Stimulated activated CD4-positive, alpha-beta T cell treated with anti-CD3 and anti-CD28 coated beads, Interleukin-1b, Interleukin-23, amount 100 ng/mL, for 24 hours (primary cell): ENCODE measurements at places on chromosomes 4 and X.

GRCh38 chr4:53535567-53535966 lies 55.7 kb downstream of the LNX1 start:
- no peak for DNase-seq

- DNase-seq, result no peak
Measured at GRCh38 chr4:155903453-155903852, at the start of gene TDO2. Gene TDO2, plus strand, starts transcription at chr4:155903696. Its CDS starts 63 bp downstream, at chr4:155903759.

- no peak for DNase-seq
Measured at GRCh38 chr4:128155231-128155855, 94.2 kb downstream of the LARP1B start.

DNA sequence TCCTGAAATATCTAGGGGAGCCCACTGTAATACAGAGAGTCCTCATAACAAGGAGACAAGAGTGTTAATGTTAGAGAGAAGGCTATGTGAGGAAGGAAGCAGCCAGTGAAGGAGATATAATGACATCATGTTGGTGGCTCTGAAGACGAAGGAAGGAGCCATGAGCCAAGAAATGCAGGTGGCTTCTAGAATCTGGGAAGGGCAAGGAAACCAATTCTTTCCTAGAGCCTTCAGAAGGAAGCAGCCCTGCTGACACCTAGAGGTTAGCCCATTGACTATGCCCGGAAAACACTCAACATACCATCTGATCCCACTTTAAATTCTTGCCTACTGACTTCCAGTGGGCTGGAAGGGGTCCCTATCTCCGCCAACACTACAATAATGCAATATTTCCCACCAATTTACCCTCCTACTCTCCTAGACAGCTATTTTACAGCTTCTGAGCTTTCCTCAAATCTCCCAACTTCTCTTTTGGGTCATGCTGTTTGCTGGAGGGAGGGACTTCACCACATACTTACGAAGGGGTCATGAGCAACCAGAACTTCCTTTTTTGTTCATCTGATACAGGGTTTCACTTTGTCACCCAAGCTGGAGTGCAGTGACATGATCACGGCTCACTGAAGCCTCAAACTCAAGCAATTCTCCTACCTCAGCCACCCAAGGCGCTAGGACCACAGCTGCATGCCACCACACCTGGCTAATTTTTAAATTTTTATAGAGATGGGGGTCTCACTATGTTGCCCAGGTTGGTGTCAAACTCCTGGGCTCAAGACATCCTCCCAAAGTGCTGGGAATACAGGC lies 25.2 kb upstream of the G3BP2 start:
- DNase-seq, result no peak

- no peak for DNase-seq
Measured at GRCh38 chr4:107834241-107834794, 9.6 kb downstream of the SGMS2 start.

DNA sequence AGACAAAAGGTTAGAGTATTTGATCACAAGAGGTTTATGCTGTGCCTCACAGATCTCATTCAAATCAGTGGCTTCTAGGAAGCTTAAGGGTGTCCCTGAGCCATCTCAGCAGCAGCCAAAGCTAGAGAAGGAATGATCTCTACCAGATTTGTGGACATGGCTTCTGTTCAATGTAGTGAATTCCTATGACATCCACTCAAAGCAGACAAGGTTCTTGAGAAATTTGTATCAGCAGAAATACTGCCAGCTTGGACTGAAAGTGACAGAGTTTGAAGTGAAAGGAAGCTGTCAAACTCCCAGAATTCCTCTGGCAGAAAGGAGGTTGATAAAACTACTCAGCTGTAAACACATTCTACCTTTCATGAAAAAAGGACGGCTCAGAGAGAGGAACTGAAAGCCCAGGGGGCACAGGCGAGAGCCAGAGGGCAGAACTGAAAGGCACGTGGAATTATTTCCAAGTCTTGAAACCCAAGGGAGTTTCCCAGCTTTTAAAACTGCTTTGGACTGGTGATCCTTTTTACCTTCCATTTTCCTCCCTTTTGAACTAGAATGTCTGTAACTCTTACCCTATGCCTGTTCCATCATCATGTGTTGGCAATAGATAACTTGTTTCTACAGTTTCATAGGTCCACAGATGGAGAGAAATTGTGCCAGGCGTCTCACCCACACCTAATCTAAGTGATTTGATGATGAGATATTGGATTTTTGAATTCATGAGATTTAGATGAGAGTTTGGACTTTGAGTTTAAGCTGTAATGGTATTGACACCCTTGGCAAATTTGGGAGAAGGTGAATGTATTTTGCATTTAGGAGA lies 14.5 kb upstream of the MED14 start:
- DNase-seq, result no peak

DNA sequence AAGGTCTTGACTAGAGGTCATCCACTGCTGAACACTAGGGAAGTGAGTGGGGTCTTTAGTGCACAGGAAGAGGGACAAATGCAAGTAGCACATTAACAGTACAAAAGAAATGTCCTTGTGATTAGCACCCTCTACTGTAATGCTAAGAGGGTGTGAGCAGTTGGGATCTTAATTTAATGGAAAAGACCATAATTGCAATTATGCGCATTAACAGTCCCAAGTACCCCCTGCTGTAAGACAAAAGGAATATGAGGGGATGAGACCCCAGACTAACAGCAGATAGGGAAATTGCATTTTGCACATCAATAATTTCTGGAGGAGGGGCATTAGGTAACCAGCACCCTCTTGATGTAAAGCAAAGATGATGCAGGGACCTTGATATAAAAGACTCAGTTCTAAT lies 285.0 kb downstream of the CHIC1 start:
- DNase-seq, result no peak

DNA sequence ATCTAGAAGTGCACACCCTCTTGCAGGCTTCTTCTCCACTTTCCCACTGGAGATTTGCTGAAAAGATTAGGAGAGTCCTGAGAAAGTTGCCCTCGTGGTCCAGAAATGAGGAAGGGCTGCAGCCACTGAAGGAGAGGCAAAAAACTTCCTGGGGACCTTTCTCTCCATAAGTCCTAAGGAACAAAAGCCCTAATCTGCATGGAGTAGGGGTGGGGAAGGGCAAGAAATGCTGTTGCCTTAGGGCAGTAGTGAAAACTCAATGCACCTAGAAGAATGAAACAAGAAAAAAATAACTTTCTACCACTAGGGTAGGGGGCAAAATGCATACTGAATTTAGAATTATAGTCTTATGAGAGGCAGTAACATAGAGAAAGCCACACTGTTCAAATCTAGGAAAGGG lies 1408.8 kb downstream of the PCDH19 start:
- DNase-seq, result no peak

DNA sequence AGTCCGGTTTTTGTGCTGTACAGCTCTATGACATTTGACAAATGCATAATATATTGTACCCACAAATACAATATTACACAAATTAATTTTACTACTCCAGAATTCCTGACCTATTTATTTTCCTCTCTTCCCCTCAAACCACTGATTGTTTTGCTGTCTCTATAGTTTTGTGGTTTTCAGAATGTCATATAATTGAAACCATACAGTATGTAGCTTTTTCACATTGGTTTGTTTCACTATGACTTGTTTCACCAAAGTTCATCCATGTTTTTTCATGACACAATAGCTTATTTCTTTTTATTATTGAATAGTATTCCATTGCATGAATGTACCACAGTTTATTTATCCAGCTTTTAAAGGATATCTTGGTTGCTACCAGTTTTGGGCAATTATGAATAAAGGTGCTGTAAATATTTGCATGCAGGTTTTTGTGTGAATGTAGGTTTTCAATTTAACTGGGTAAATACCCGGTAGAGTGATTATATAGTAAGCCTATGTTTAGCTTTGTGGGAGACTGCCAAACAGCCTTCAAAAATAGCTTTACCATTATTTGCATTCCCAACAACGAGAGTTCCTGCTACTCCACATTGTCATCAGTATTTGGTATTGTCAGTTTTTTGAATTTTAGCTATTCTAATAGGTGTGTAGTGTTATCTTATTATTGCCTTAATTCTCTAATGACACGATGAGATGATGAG lies 25.9 kb downstream of the RNF175 start:
- DNase-seq, result no peak

GRCh38 chr4:165464376-165464775 lies 85.6 kb downstream of the CPE start:
- DNase-seq, result no peak

DNA sequence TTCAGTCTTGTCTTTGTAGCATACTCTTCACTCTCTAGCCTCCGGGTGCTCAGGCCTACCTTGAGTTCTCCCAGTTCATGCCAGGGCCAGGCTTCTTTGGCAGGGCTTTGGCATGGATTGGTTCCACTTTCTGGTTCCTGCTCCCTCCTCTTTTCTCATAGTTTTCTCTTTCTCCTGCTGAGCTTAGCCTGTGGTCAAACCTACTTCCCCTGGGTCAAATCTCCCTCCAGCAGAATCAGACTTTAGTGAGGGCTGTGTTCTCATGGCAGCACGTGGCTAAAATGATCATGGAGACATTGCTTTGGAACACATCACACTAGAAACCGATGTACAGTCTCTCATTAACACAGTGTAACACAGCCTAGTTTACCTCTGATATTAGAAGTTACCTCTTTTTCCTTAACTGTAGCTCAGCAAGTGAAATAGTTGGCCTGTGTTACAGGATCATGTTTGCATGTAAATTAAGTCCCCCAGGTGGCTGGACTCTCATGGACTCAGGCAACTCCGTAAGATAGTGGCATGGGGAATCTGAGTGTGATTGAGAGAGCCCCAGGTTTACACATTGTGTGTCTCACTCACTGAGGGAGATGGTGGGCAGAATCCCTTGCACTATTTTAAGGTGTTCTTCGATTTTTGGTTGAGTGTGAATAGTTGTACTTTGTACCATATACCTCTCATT lies 13.3 kb downstream of the RAB9A start:
- DNase-seq, result no peak

DNA sequence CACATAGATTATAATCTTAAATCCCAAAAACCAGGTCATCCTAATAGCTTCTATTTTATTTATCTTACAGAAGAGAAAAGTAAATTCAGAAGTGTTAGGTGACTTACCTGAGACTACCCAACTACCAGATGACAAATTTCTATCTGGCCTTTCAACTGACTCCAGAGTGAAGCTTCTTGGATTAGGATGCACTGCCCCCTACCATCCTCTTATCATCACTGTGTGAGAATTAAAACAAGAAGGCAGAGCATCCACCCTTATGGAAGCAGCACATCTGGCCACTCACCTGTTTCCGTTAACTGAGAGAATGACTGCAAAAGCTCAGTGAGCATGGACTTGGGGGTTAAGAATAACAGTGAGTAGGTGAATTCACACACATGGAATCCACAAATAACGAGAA lies 502.6 kb upstream of the TECRL start:
- DNase-seq, result no peak

DNA sequence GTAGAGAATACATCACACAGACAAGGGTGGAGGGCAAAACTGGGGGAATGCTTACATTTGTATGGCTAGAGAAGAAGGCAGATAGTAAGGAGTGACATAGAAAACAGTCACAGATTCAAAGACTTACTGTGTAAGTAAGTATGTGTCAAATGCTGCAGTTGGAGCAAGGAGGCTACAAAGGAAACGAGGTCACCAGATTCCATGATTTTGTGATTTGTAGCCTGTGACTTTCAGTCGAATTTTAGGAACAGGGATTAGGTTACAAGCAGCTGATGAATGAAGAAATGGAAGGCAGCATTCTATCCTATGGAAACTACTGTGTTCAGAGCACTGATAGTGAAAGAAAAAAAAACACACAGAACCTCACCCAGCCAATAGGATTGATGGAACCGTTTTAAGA lies 407.9 kb downstream of the IL15 start:
- DNase-seq, result no peak

DNA sequence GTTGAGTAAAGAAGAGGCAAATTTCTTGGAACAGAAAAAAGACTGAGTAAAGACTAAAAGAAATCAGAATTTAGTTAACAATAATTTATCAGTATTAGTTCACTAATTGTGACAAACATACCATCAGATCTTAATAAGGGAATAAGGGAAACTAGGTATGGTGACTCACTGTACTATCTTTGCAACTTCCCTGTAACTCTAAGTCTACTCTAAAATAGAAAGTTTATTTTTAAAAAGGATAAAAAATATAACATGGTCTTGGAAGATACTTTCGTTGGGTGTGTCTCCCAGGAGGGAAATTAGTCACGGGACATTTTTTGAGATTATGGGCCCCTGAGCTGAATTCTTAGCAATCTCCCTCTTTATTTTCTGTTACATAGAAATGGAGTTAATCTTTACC lies 97.3 kb downstream of the EMCN start:
- no peak for DNase-seq

DNA sequence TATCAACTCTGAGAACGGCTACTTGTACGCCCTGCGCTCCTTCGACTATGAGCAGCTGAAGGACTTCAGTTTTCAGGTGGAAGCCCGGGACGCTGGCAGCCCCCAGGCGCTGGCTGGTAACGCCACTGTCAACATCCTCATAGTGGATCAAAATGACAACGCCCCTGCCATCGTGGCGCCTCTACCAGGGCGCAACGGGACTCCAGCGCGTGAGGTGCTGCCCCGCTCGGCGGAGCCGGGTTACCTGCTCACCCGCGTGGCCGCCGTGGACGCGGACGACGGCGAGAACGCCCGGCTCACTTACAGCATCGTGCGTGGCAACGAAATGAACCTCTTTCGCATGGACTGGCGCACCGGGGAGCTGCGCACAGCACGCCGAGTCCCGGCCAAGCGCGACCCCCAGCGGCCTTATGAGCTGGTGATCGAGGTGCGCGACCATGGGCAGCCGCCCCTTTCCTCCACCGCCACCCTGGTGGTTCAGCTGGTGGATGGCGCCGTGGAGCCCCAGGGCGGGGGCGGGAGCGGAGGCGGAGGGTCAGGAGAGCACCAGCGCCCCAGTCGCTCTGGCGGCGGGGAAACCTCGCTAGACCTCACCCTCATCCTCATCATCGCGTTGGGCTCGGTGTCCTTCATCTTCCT lies 2.7 kb downstream of the PCDH10 start:
- no peak for DNase-seq

GRCh38 chrX:26889574-26889973 lies 573.6 kb downstream of the PPP4R3C start:
- DNase-seq, result no peak

GRCh38 chr4:184408021-184408683 lies 66.2 kb downstream of the IRF2 start:
- no peak for DNase-seq

DNA sequence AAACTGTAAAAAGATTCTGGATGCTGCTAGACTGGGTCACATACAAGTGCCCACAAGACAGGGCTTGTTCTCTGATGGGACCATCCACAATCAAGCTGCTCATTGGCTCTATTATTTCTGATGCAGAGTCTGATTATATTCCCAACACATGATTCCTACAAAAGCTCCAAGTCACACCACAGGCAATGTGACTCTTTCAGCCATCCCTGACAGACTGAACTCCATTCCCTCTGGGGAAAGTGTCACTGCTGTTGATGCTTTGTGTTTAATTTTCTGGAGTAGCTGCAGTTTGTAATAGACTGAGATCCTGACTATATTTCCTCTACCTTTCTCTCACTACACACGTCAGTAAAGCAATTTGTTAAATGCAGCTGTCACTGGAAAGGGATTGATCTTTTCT lies 55.4 kb upstream of the BCLAF3 start:
- no peak for DNase-seq

DNA sequence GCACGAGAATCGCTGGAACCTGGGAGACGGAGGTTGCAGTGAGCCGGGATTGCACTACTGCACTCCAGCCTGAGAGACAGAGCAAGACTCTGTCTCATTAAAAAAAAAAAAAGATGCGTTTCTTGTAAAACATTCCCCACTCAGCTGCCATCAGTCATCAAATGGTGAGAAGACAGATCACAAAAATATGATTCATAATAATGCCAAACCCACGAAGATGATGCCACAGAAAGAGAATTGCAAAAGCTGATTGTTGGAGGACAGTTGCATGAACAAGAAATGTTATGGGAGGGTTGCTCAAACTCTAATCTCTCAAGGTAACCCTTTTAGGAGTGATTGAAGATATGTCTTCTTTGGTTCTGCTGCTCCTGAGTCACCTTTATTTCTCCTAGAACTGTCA lies 21.4 kb upstream of the SMIM14 start:
- DNase-seq, result no peak
